NB4 (cell line): ENCODE measurements at places on chromosomes 5 and 9.

GRCh38 chr5:145158730-145159129 is 676.4 kb downstream of the PRELID2 start:
- no peak for DNase-seq

DNA sequence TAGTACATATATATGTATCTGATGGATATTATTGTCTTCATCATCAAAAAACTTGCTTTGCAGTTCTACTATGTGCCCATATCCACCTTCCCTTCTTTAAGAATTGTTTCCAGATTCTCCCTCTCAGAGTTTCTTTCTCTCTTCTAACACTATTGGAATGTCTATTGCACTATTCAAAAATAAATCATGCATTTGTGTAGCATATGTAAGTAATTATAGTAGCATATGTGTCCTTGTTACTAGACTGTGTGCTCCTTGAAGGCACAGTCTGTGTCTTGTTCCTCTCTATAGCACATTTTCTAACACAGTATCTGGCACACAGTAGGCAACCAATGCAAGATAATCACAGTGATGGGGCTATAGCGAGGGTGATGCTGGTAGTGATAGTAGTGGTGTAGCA is 43.4 kb upstream of the TRIM32 start:
- DNase-seq, result no peak

GRCh38 chr5:143192191-143192900 is 211.1 kb downstream of the NR3C1 start:
- peak; percentile 46 for DNase-seq

GRCh38 chr5:64213531-64213930 is 47.9 kb downstream of the RNF180 start:
- no peak for DNase-seq

DNA sequence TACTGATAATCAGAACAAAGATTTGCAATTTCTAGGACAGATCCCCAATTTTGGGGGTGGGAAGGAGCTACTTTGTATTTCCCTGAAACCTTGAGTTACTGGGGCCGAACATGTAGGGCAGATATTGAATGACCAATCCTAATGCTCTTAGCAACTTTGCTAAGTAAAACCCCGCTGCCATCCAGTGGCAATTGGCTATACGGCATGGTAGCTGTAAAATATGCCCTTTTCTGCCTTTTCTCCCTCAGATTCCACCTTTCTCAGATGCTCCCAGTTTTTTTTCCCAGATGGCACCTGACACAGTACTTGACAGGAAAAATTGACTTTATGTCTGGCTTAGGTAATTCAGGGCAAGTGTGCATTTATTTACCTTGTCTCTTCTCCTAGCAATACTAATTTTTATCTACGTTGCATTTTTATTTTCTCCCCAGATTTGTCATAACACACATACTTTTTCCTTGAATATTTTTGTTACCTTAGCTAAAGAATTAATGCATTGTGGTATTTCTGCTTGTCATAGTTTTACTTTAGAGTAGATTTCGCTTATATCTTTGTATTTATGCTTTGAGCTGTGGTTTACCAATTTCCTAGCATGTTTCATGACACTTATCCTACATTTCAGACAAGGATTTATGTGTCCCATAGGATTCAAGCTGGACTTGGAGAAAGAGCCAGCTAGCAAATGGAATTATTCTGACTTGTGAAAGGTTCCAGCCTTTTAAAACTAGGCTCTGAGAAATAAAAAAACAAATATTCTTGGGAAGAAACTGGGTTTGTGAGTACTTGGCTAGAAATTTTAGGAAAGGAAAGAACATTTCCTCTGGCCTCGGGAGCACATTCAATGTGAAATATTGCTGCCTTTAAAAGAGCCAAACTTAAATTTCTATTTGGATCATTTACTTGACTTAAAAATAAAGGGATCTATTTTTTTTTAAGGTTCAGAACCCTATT is 37.4 kb downstream of the PIK3R1 start:
- DNase-seq, result peak; percentile 69

- no peak for DNase-seq
Measured at GRCh38 chr9:68577774-68578591, 37.3 kb upstream of the TMEM252 start.

GRCh38 chr9:110040788-110041187 is 167.2 kb downstream of the C9orf152 start:
- no peak for DNase-seq

GRCh38 chr5:32602906-32603305 is 17.5 kb downstream of the SUB1 start:
- no peak for DNase-seq

- no peak for DNase-seq
Measured at GRCh38 chr5:4804691-4805360, 335.3 kb upstream of the ADAMTS16 start.

GRCh38 chr9:68793605-68794343 is 88.7 kb downstream of the PIP5K1B start:
- DNase-seq, result no peak

DNA sequence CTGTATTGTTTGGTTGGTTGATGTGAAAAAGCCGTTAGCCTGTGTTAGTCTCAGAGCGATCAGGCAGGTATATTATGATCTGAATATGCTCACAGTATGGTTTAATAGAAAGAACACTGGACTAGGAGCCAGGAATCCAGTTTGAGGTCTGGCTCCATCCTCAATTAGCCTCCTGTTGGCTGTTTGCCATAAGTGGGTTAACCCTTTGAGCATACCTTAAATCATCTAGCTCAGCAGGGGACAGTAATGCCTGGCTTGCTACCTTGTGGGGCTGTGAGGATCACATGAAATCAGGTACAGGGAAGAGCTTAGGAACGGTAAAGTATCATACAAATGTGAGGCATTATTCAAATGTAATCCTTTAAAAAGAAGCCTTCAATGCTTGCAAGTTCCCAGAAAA is 104.7 kb downstream of the CMYA5 start:
- no peak for DNase-seq

- no peak for DNase-seq
Measured at GRCh38 chr9:131214876-131215275, 61.4 kb downstream of the FAM78A start.

DNA sequence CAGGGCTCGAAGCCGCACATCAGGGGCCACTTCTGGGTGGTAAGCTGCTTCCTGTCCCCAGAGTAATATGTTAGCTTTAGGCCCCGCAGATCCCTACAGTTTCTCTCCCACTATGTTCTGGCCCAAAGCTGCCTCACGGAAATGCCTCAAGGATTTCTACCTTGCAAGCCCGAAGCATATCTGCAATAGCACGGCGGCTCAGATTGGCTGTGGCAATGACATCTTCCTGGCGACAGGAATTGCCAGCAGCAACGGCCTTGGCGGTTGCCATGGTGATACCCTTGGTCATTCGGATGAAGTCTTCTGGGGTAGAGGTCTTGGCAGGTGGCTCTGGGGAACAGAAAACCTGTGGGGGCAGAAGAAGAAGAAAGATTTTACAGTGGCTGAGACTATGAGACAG is 10.3 kb upstream of the TPM2 start:
- no peak for DNase-seq

DNA sequence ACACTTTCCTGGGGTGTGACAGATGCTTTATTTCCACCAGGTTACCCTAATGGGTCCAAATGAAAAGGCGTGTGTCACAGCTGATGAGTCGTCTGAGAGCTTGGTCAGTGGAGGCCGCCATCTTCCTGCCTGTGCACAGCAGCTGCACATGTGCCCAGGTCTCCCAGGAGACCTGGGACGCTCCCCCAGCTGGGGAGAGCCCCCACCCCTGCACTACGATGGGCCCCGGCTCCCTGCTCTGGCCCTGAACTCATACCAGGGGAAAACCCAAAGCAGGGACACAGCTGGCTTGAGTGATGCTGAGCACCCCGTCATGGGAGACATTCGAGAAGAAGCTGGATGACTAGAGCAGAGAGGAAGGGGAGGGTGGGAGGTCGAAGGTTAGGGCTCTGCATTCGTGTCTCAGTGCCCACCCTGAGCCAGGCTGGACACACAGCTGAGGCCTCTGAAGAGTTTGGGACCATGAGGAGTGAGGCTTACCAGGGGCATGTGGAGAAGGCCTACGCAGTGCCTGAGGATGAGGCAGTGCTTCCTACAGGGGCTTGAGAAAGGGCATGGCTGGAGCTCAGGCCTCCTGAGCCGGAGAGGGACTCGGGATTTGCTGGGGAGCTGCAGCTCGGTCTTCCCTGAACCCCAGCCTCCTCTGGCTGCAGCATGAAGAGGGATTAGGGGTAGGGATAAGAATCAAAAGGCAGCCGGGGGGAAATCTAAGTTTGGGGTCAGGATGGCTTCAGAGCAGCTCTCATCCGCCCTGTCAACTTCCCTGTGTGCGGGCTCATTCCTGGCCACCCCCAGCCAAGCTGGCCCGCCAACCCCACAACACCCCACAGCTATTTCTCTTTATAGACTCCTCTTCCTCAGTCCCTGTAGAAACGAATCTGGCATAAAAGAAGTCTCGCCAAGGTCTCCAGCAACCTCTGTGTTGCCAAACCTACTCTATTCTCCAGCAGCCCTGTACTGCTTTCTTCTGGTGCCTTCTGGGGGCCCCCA is 42.2 kb upstream of the RNU6ATAC start:
- no peak for DNase-seq

DNA sequence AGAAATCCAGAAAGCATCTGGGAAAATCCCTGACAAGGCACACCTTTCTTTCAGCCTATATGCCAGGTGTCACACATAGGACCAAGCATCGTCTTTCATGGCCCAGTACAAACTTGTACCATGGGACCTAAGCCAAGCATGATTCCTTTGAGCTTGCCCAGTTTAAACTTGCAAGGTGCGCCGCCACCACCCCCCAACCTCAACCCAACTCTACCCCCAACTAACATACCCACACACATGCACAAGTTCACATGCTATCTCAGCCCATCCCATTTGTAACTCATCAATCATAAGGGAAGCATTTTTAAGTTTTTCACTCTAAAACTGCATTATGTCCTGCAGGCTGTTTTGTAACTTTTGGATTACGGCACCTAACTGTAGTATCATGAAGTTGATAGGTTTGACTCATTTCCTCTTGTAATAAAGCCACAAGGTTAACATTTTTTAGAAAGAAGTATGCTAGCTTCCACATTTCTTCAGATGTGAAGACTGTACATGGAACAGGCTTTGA is 145.9 kb upstream of the FST start:
- DNase-seq, result peak; percentile 37

- no peak for DNase-seq
Measured at GRCh38 chr5:36730537-36731216, 124.3 kb downstream of the SLC1A3 start.

- DNase-seq, result peak; percentile 39
Measured at GRCh38 chr9:98178874-98179850, 13.3 kb downstream of the CORO2A start.

- DNase-seq, result peak; percentile 21
Measured at GRCh38 chr5:132378580-132378979, 9.1 kb downstream of the SLC22A5 start.

DNA sequence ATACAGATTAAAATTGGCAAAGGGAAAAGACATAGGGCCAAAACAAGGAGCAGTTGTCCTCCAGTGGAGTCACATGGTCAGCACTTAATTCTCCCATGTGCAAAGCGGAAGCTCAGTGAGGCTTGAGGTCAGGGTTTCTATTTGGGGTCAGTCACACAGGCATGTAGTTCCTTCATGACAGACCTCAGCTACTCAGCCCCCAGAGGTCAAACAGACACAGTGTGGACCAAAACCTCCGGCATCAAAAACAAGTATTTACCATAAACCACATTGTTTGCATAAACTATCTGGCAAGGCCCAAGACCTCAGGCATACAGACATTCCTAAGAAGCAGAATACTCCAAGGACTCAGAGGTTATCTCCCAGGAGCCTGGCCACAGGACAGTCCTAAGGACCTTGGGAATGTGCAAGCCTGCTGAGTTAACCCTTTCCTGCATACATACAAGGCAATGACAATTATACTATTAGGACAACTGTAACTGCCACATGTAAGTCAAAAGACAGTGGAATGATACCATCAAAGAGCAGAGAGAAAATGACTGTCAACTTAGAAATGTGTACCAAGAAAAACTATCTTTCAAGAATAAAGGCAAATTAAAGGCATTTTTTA is 28.7 kb upstream of the FNIP1 start:
- DNase-seq, result no peak

DNA sequence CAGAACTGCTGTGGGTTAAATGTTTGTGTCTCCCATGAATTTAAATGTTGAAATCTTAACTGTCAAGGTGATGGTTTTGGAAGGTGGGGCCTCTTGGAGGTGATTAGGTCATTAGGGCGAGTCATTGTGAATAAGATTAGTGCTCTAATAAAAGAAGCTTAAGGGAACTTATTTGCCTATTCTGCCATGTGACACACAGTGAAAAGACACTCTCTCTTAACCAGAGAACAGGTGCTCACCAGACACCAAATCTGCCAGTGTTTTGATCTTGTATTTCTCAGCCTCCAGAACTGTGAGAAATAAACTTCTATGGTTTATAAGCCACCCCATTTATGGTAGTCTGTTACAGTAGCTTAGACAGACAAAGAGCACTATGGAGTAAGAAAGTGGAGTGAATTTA is 117.9 kb upstream of the SV2C start:
- no peak for DNase-seq

DNA sequence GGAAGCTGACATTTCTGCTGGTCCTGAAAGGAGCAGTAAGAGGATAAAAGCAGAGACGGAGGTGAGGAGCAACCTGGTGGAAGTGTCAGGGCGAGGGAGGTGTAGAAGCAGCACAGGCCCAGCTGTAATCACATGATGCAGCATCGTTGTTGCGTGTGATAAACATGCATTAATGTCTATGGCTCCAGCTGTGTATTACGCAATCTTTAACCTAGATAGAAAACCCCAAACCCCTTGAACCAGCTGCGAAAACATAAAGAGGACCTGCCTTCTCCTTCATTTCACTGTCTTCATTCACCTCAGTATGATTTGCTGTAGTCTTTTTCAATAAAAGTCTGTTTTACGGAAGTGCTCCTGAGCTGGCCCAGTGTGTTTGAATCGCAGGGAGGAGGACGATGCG is 162.9 kb downstream of the NTRK2 start:
- peak; percentile 2 for DNase-seq

DNA sequence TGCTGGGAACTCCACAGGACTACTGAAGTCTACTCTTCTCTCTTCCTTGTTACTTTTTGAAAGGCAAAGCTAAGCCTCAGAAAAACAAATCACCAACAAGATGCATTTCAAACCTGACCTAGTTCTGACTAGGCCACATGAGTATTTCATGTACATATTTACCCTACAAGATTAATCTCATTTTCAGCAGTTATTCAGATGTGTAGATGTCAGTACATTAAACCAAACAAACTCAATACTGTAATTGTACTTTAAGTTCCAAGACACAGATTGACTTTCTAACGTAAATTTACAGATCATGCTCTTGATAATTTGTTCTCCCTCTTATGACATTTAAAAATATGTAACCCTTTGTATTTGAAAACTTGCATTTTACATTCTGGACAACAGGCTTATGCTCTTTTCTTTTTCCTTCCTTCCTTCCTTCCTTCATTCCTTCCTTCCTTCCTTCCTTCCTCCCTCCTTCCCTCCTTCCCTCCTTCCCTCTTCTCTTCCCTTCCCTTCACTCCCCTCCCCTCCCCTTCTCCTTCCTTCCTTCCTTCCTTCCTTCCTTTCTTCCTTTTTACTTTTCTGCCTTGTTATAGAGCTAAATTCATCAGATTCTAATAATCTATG is 1653.4 kb downstream of the EFNA5 start:
- no peak for DNase-seq

DNA sequence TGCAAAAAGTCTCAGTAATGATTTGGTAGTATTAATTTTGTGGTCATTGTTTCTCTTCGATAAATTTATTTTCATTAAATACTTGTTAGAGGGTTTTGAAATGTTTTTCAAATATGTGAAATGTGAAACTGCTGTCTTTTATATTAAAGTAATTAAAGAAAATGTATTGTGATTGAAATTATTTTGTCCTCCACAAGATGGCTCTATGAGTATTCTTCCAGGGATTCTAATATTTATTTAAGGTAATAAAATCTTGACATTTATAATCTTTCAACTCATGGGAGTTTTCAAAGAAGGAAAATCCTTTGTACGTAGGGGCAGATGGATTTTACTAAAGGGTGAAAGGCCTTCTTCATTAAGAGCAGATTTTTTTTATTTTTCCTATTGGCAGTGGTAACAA is 19.3 kb downstream of the ISOC1 start:
- DNase-seq, result no peak
